ENCODE measurements at places on chromosomes 4 and X.

DNA sequence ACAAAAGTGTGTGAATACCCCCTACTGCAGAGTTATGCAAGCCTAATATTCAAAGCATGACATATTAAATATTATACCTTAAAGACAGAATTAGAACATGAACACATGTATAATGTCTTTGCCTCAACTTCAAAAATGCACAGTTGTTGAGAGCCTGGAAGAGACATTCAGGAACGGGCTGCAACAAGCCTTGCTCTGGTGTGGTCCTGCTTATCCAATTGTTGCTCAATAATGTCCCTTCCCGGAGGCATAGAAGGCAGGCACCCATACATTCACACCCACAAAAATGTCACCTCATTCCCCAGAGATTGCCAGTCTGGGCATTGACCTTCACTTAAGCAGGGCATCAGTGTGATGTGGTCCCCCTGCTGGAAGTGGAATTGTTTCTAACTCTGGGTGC, 238.8 kb downstream of the CBR4 start:
- no peak for DNase-seq

DNA sequence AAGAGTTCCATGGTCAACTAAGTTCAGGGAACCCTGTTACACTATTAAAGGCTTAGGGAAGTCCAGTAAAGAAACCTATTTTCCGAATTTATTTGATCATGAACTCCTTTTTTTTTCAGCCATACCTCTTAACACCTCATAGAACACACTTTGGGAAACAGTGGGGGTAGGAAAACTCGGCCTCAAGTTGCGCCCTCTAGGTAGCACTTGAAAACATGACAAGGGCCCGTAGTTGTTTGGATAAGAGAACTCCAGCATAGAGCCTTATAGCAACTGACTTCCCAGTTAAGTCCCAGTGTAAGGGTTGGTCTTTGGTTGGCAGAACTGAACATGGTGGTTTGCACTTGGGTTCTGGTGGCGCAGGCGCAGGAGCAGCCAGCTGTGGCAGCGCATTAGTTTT, 14.4 kb downstream of the OGT start:
- no peak for DNase-seq

GRCh38 chr4:130322439-130322838, 1226.5 kb downstream of the C4orf33 start:
- no peak for DNase-seq

- DNase-seq: no peak
These were observed 135.2 kb downstream of the PDE5A start for GRCh38 chr4:119493419-119493818.

- DNase-seq: no peak
These were observed 44.5 kb upstream of the ATXN3L start for GRCh38 chrX:13364230-13364857.

GRCh38 chr4:37605843-37606565, 80.2 kb downstream of the RELL1 start:
- no peak for DNase-seq

DNA sequence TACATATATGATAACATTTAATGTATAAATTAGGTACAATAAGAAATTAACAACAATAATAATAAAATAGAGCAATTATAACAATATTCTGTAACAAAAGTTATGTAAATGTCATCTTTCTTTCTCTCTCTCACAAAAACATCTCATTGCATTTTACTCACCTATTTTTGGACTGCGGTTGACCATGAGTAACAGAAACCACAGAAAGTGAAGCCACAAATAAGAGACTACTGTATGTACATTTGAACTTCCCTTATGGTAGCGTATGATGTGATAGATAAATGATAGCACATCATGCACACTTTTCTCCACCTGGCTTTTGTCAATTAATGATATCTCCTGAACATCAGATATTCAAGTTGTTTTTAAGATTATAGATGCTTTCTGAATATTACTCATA, 80.5 kb downstream of the HNRNPD start:
- DNase-seq: no peak

DNA sequence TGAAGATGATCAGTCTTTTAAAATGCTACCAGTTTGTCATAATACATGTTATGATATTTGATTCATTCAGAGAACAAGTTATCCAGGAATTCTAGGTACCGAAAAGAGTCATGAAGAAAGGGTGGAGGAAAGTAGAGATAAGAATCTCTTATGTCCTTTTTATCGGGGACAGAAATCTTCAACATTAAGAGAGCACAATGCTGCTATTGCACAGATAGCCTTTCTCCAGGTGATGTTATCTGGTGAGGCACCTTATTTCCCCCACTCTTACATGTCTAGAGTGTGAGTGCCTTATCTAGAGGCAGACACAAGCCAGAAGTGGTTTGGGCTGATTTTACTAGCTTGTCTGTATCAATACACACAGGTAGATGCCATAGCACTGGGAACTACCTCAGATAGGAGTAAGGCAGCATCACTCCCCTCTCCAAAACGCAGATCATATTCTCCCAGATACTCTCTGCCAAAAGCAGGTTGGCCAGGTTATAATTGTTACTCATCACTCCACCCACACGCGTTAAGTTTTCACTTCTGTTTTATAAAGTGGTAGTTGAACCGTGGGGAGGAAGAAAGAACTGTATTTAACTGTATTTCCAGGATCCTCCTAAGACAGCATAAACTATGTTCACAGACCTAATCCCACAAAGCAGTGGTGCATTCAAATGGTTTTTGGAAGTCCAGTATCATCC, 38.4 kb downstream of the AREG start:
- no peak for DNase-seq

DNA sequence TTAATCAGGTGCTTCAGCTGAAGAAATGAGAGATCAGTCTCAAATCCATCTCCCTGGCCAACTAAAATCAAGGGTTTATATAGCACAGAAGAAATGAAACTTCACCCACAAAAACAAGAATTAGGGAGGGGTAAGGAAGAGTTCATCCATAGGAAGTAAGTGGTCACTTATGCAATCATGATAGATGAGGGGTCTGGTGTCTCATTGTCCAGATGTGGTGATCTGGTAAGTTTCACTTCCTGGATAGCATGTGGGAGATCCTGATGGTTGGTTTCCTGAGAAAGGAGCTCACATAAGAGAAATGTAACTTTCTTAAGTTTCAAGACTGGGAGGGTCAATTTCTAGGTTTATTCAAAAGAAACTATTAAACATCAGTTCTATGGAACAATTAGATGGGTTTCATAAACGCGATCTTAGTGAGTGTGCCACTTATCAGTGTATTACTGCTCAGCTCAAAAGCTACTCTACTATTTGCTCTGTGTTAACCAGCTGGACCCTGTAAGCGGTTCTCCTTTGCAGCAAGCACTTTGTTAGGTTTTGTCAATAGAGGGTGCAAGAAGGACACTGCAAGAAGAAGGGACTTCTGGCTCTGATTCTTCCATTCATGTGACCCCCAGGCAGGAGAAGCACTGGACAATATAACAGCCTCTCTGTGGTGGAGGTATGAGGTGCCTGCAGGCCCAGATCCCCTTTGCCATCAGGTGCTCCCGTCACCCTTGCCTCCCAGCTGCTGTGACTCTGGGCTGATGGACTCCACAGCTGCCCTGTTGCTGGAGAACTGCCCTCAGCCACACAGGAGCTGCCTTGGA, 35.4 kb upstream of the HPSE start:
- DNase-seq: no peak

DNA sequence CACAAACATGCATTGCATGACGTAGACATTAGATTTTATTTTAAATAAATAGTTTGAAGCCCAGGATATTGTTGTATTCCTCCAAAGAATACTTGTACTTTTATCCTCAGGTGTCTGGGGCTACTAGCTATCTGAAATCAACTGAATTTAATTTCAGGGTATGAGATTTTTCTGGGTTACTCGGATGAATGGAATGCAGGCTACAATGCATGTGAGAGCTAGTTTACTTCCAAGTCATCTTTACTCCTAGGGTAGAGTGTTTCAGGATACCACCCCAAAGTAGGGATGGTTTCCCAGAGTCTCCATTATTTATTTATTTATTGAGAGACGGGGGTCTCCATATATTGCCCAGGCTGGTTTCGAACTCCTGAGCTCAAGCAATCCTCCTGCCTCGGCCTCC, 66.4 kb downstream of the HPRT1 start:
- no peak for DNase-seq

DNA sequence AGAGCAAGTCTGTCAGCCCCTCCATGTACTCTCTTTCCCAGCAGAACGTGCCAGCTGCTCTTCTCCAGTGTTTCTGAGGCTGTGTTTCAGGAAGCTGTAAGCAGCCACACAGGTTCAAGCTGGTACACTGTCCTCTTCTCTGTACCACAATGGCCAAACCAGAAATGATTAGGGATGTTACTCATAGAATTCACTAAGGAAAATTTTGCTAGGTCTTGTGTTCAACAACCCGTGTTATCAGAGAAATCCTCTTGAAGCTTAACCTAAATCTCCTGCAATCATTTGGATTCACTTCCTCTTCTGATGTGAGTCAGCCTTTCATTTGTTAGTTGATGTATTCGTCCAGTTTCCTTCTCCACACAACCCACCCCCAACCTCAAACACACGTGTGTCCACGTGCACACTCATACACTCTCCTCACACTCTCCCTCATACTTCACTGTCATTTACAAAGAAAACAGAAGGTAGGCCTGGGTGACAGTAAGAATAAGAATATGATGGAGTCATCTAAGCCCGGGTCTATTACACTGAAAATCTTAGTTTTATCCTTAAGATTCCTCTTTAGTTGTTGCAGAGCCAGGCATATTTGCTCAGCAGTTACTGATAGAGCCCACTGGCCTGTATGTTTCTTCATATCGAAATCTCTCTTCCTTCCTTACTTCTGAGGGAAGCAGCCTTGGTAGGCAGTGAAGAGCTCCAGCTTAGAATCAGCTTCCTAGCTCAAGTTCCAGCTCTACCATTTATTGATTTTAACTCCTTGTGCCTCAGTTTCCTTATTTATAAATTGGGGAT, 63.4 kb downstream of the DCUN1D4 start:
- no peak for DNase-seq

- DNase-seq: no peak
These were observed 149.3 kb downstream of the PALLD start for GRCh38 chr4:168646001-168646768.

DNA sequence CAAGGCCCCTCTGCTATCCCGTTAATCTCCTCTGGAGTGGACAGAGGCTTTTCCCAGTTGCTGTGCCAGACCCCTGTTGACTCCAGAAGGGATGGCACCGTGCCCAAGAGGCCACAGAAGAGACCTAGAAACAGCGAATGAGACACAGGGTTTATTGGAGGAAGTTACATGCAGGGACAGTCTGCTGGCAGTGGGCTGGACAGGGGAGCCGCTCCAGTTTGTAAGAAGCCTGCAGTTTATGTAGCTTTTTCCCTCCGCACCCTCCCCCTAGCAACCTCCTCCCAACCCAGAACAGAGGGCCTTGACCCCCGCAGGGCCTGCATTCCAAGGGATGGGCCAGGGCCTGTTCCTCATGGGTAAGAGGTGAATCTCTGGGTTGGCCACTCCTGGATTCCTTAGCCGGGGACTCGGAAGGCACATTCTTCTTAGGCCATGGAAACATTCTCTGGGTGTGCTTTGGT, 216.8 kb upstream of the PSAPL1 start:
- DNase-seq: no peak

GRCh38 chr4:147825451-147826287, 93.8 kb downstream of the ARHGAP10 start:
- DNase-seq: no peak

GRCh38 chrX:40968180-40968579, 117.1 kb upstream of the USP9X start:
- DNase-seq: no peak

DNA sequence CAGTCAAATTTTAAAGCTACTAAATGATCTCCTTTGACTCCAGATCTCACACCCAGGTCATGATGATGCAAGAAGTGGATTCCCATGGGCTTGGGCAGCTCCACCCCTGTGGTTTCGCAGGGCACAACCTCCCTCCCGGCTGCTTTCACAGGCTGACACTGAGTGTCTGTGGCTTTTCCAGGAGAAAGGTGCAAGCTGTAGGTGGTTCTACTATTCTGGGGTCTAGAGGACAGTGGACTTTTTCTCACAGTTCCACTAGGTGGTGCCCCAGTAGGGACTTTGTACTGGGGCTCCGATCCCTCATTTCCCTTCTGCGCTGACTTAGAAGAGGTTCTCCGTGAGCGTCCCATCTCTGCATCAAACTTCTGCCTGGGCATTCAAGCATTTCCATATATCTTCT, 845.2 kb downstream of the PCDH18 start:
- no peak for DNase-seq

DNA sequence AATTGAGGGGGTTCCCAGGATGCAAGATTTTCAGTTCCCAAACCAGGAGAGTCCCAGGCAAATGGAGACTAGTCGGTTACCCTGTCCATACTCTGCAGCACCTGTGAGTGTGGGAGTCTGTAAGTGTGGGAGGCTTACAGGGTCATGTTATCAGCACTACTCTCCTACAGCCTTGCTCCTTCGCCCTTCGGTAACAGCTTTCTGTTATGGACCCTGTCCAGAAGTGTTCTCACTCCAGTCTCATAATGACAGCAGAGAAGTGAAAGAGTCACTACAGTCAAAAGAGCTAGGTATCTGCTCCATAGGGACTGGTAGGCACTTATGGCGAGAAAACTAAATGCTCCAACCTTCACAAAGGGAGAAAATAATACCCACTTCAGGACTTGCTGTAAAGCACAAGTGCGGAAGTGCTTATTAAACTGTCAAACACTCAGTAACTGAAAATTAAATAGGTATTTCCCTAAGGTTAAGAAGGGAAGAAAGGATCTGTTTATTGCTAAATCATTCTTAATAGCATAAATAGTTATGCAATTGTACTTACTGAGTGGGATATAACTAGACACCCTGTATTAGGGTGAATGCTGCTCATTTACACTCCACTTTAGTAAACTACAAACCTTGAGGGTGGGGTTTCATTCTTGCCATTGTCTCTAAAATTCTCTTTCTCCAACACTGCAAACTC, 2.7 kb upstream of the ADH7 start:
- DNase-seq: no peak

GRCh38 chr4:56086073-56086541, 137.4 kb downstream of the CEP135 start:
- no peak for DNase-seq

- no peak for DNase-seq
These were observed 180.2 kb downstream of the FRAS1 start for GRCh38 chr4:78237360-78237759.

- DNase-seq: peak; percentile 3
These were observed 14.2 kb downstream of the FTHL17 start for GRCh38 chrX:31057691-31058090.

DNA sequence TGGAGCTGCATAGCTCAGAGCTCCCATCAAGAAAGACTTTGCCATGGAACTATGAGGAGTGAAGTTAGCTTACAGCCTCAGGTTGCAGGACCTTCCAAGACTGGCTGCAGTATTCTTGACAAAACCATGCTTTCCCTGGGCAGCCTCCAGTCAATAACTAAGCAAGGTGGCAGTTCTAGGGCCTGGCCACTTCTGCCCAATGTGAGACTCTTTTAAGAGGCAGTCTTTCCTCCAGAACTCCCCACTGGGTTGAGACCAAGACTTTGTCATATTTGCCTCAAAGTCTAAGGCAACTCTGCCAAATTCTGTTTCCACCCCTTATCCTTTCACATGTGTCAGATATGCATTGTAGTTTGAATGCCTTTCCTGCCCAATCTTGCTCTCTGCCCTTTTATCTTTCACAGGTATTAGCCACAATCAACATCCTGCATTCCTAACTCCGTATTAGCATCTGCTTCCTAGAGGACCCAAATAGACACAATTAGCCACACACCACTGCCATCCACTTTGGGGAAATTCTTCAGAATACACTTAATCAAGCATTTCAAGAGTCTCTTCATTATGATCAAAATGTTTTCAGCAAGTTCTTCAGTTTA, 17.7 kb upstream of the SLC25A43 start:
- no peak for DNase-seq
